Bronchus fibroblast of lung (primary cell): ENCODE measurements at places on chromosomes 6 and 20. TPM values are rescaled to one million over a fixed set of nuclear protein-coding genes. Genes with fewer than 3 reads are reported as not detected.

The ABHD16B gene
- not detected in 2 replicates for total RNA-seq

The LRRC73 gene
- total RNA-seq, result under 0.01 and 0.15 TPM in 2 replicates

The ADGB gene
- total RNA-seq, result not detected in 2 replicates

The C6orf141 gene
- total RNA-seq, result 1.6 and 2.0 TPM in 2 replicates

The RNF144B gene
- 1.3 and 1.5 TPM in 2 replicates for total RNA-seq

The SPATS1 gene
- total RNA-seq, result not detected in 2 replicates

The FLOT1 gene
- total RNA-seq, result 178 and 180 TPM in 2 replicates

The RANBP9 gene
- total RNA-seq, result 14.6 and 16.6 TPM in 2 replicates

The DEF6 gene
- total RNA-seq, result 3.0 and 4.0 TPM in 2 replicates

The POPDC3 gene
- total RNA-seq, result 5.5 and 7.7 TPM in 2 replicates
